ENCODE measurements at places on chromosomes 5 and 9. TPM values are rescaled to one million over a fixed set of nuclear protein-coding genes. Genes with fewer than 3 reads are reported as not detected.

- H3K36me3 ChIP-seq: no peaks in the 10 kb centered on the region
- H3K27ac ChIP-seq: no peak overlapping the region
- no peak for DNase-seq
- H3K4me3 ChIP-seq: no peak overlapping the region
Observed at GRCh38 chr9:4771788-4772187, 21.0 kb upstream of the RCL1 start.

Gene MCTP1
- total RNA-seq: 18.3 TPM

DNA sequence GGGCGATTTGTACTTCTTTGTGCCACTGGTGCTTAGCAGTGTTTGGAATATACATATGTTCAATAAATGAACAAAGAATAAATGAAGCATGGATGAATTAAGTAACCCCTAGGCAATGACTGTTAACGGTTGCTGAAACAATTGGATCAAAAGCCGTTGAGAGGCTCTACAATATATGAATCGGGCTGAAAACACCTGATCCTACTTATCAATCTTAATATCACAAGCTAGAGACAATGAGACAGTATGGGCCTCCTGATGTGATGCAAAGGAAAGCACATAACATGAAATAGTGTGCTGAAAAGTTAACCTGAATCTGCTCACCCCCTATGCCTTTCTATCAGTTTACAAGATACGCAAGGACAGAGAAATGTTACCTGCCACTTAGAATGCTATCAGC lies 410.3 kb upstream of the RGMB start:
- H3K36me3 ChIP-seq: no peaks in the 10 kb centered on the region
- no peak for DNase-seq
- H3K27me3 ChIP-seq: no peaks in the 10 kb centered on the region
- no peaks in the 10 kb centered on the region for H3K4me1 ChIP-seq
- no peak overlapping the region for H3K27ac ChIP-seq

DNA sequence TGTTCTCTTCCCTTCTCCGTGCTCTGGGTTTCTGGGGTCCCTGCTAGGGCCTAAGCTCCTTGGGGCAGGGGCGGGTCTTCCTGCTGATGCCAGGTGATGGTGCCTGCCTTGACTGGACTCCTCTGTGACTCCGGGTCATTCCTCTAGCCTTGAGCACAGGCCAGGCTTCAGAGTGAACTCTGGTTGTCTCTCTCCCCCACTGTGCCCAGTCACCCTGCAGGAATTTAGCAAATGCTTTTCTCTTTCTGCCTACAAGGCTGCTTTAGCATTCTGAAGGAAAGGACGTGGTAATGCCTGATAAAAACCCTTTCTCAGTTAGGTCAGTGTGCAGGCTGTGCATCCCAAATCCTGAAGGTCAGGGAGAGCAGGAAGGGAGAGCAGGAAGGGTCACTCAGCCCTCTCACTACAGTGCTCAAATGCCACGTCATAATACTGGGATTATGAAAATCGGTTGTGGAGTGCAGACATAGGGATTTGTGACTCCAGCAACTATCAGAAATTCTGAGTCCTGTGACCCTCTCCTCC lies 2.7 kb downstream of the CXCL14 start:
- H3K36me3 ChIP-seq: no peaks in the 10 kb centered on the region
- no peaks in the 10 kb centered on the region for H3K4me1 ChIP-seq
- DNase-seq: no peak
- peak overlapping the region; percentile 25 for H3K27ac ChIP-seq

- no peak overlapping the region for H3K27ac ChIP-seq
- peaks cover 5% of the 10 kb centered on the region for H3K4me1 ChIP-seq
- no peak overlapping the region for H3K4me3 ChIP-seq
- H3K27me3 ChIP-seq: no peaks in the 10 kb centered on the region
- H3K36me3 ChIP-seq: no peaks in the 10 kb centered on the region
- no peak for DNase-seq
Observed at GRCh38 chr5:54443270-54443669, 12.2 kb upstream of the HSPB3 start.

Gene INSL6
- total RNA-seq: not detected

Gene RNF180
- total RNA-seq: 8.0 TPM

Gene PLEKHG4B
- total RNA-seq: 0.40 TPM

- no peaks in the 10 kb centered on the region for H3K36me3 ChIP-seq
- H3K4me3 ChIP-seq: no peak overlapping the region
- no peaks in the 10 kb centered on the region for H3K4me1 ChIP-seq
- no peak for DNase-seq
- H3K27me3 ChIP-seq: no peaks in the 10 kb centered on the region
- no peak overlapping the region for H3K27ac ChIP-seq
Observed at GRCh38 chr9:20632705-20633104, 10.4 kb upstream of the MLLT3 start.

DNA sequence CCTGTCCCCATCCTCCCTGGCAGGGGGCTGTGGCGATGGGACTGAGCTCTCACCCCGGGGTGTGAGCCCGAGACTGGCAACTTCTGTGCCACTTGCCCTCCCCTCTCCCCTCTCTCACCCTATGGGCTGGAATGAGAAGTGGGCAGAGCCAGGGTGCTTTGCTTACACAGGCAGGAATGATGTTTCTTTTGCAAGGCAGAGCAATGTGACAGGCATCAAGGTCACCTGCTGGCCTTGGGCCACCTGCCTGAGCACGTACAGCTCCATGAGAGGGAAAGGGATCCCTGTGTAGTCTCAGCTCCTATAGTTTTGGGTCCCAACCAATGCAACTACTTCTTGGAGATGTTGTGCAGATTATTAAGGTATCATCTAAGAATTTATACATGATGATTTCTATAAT lies 252.8 kb upstream of the DAP start:
- no peak overlapping the region for H3K27ac ChIP-seq
- no peak overlapping the region for H3K4me3 ChIP-seq
- no peak for DNase-seq
- H3K4me1 ChIP-seq: no peaks in the 10 kb centered on the region

Gene NSMF
- 44.6 TPM for total RNA-seq

- no peaks in the 10 kb centered on the region for H3K36me3 ChIP-seq
- H3K4me1 ChIP-seq: peaks cover 31% of the 10 kb centered on the region
- peak overlapping the region; percentile 71 for H3K4me3 ChIP-seq
- no peaks in the 10 kb centered on the region for H3K27me3 ChIP-seq
Observed at GRCh38 chr9:113409883-113410206, 630 bp downstream of the POLE3 start.

Measured in transverse colon (tissue), 4 donors.